ENCODE measurements at places on chromosomes 1 and 21. TPM values are rescaled to one million over a fixed set of nuclear protein-coding genes. Genes with fewer than 3 reads are reported as not detected.

Gene RNF11
- total RNA-seq: 72.2 TPM

Gene DIPK1A
- total RNA-seq: 1.3 TPM

Gene CACNA1S
- total RNA-seq: not detected

Gene COL6A1
- 29.8 TPM for total RNA-seq

Gene LY9
- total RNA-seq: not detected

Gene ADGRL2
- total RNA-seq: 57.7 TPM
